Activated T-helper 1 cell treated with anti-CD3 and anti-CD28 coated beads, Interleukin-2, amount 50 U/mL, for 16 hours (primary cell): ENCODE measurements at places on chromosomes 7 and 10.

DNA sequence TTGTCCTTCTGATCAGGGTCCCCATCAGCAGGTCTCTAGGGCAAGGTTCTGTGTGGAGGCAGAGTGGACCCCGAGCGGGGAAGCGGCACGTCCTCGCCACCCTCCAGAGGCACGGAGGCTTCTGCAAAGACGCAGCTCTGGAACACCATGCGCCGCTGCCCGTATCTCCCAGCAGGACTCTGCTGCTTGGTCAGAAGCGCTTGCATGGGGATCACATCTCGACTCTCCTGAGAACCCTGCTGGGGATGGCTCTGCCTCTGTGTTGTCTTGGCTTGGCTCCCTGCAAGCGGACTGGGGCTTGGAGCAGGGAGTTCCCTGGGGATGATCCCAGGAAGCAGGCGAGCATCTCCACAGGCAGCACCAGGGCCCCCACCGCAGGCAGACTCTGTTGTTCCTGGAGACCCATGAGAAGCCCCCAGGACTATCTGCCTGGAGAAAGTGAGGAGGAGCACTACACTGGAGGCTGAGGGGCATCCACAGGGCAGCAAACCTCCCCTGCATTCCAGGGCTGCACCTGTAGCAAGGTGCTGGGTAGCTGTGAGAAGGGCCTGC, 520.5 kb downstream of the GLRX3 start:
- no peak for DNase-seq

GRCh38 chr7:151924508-151924907, 31.7 kb upstream of the GALNTL5 start:
- no peak for DNase-seq

DNA sequence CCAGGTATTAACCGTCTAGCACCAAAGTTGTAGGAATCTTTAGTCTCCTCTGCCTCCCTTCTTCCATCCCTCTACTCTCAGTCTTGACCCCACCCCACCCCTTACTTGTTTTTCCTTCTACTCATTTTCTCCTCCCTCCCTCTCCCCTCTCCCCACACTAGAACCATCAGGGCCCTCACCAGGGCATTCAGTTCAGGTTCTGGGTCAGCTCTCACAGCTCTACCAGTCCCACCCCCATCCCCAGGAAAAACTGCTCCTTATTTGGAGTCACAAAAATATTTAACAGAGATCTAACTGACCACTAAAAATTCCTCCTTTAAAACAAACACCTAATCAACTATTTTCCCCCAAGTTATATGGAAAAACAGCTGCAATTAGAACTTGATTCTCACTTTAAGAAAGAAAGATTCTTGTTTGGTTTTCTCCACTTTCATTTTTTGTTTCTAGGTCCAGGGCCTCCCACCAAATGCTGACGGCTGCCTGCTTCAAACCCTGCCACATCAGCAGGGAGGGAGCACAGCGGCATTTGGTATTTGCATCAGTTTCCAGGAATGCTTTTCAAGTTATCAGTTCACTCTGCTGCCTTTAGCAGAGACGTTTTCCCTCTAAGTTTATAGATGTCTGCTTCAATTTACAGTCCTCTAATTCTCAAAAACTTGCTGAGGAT, 2.8 kb upstream of the COL1A2 start:
- no peak for DNase-seq

DNA sequence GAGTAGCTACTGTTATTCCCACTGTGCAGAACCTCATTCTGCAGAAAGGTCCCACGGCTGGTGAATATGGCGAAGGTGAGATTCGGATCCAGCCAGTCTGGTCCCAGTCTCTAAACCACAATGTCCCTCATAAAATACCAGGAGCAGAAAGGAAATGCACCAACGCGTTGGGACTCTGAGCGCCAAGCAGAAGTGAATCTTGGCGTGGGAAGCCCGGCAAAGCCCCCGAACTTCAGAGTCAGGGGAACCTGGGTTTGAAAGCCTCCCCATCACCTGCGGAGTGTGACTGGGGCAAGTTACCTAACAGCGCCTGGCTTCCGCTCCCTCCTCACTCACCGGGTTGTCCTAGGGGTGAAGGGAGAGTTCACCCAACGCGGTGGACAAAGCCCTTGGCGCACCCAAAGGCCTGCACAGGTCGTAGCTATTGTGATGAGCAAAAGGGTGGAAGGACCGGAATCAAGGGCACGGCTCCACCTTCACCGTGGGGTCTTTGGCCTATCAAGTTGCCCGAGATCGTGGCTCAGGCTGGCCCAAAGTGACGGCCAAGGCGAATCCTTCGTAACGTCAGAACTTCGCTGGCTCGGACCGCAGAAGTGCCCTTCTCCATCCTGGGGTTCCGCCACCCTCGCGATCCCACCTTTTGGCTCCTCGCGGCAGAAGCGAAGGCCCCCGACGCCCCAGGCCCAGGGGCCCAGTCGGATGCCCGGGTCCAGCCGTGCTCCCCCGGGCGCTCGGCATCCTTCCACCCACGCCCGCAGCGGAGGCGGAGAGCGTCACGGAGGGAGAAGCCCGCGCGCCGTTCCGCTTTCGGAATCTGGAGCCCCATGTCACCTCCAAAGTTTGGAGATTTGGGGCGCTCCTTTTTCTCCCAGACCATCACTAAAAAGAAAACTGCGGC, 811 bp downstream of the RGS10 start:
- DNase-seq, result peak; percentile 27

GRCh38 chr10:111560027-111560426, 483.2 kb downstream of the ADRA2A start:
- no peak for DNase-seq

GRCh38 chr7:42774436-42774835, 137.4 kb downstream of the C7orf25 start:
- no peak for DNase-seq

DNA sequence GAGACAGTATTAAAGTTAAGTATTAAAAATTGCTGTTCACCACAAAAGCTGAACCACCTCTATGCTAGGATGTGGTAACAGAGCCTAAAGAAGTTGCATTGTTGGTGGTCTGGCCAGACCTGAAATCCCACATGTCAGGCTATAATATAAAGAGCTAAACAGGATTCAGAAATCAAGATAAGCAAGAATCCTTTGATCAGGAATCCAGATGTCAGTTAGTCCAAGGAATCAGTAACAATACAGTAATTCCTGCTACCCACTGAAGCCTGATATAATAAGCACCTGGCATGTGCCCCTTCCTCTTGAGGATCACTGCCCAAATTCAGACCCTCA, 48.9 kb downstream of the ZNF277 start:
- no peak for DNase-seq

DNA sequence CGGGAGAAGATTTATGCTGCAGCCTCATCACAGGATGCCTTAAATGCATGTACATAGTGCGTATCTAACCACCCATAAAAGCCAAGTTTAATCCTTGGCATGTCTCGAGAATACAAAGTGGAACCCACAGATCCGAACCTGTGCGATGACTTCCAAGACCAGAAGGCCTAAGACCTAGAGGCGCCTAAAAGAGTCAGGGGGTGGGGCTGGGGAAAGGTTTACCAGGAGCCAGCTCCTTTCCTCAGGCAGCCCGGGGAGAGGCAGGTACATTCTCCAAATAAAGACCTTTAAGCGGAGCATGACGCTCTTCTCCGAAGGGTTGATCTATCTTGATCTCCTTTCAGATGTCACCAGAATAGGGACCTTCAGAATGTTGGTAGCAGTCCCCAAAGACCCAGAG, 9.7 kb downstream of the SP8 start:
- no peak for DNase-seq

DNA sequence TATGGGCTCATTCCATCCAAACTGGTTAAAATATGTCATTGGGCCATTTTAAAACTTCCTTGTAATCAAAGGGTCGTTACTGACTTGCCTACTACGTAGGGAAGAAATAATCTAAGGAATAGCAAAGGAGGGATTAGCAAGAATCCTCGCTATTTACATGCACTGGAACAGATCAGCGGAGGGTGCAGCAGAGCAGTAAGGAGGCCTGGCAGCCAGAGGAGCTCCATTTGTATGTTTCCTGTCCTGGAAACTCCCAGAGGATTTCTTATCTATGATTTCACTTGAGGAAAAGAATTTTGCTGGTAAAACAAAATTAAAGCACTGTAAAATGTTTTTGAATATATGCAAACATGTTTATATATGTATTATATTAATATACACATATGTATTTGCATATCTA, 107.3 kb downstream of the TPK1 start:
- DNase-seq, result no peak
